ENCODE measurements at places on chromosomes 7 and 10. TPM values are rescaled to one million over a fixed set of nuclear protein-coding genes. Genes with fewer than 3 reads are reported as not detected.

Gene CALHM3
- polyA plus RNA-seq = not detected

- peak; percentile 95 for DNase-seq
Observed at GRCh38 chr7:74272305-74273038, 16.7 kb upstream of the CLIP2 start.

- DNase-seq = no peak
Observed at GRCh38 chr10:32947586-32947985, 10.4 kb downstream of the ITGB1 start.

DNA sequence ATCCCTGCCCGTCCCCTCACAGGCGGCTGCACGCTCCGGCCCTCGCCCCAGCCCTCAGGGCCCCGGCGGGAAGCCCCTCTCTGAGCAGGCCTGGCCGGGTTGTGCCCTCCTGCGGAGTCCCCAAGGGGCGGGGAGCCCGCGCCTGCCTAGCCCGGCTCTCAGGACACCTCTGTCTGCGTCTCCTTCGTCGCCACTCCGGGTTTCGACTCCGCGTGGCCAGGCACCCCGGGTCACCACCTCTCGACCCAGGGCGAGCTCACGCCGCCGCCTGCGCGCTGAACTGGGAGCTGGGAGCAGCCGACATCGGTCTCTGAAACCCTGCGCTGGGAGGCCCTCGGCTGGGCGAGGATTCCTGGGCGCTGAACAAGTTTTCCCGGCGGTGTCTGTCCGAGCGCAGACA is 6.2 kb upstream of the OGDHL start:
- no peak for DNase-seq

DNA sequence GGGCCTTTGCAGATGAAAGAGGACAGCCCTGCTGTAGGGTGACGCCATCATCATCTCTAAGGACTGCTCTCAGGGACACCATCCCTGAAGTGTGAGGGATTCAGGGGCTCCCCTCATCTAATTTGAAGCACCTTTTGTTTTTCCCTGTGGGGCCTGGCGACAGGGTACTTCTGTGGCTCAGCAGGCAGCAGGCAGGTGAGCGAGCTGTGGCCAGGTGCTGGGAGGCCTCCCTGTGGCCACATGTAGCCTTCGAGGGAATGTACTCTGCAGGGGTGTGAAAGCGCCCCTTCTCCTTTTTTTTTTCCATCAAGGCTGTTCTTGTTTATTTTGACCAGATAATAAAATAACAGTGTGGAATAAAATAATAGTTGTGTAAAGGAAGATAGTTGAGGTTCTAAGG is 118.2 kb upstream of the DPP6 start:
- no peak for DNase-seq

- DNase-seq = no peak
Observed at GRCh38 chr10:17665747-17666146, 21.8 kb downstream of the STAM start.

Gene PTN
- 17.2 TPM for polyA plus RNA-seq

Gene C10orf62
- 0.77 TPM for polyA plus RNA-seq

DNA sequence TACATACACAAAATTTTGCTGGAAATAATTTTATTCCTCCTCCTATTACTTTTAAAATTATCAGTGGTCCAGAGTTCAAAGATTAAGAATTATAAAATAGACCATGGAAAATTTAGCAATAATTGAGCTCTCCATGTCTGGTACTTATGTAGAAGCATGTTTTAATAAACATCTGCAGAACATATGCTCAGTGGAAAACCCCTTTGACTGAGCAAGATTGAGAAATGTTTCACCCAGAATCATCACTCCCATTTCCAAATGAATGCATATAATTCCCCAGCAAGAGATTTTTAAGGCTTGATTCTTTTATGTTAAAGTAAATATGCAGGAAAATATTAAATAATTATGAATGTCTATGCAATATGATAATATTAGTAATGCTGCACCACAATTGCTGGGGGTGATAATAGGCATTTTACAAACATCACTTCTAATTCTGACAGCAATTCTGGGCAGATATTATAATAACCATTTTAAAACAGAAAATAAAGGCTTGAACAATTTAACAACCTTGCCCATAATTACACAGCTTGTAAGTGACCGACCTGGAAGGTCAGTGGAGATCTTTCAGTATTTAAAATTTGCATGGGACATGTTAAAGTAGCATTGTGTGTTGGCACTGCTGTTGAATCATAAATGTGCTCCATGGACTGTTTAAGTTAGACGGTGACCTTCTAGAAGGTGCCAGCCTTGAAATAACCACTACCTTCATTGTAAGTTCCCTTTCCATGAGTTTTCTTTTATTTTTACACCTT is 45.6 kb upstream of the TES start:
- no peak for DNase-seq

Gene RET
- polyA plus RNA-seq = 1.1 TPM

Gene UBE2H
- polyA plus RNA-seq = 40.6 TPM

Gene FAM25C
- not detected for polyA plus RNA-seq

- DNase-seq = peak; percentile 78
Observed at GRCh38 chr7:26397796-26398426, 106.2 kb downstream of the SNX10 start.

Gene LIPN
- not detected for polyA plus RNA-seq

Gene SEMA4G
- polyA plus RNA-seq = 23.5 TPM

GRCh38 chr7:26326211-26326610 is 34.5 kb downstream of the SNX10 start:
- DNase-seq = no peak

- DNase-seq = no peak
Observed at GRCh38 chr7:138798836-138799235, 840 bp upstream of the ATP6V0A4 start.

- DNase-seq = no peak
Observed at GRCh38 chr7:45985902-45986301, 64.8 kb upstream of the IGFBP3 start.

All from kidney (tissue), 22 donors.